ENCODE measurements at places on chromosomes 2 and 18. TPM values are rescaled to one million over a fixed set of nuclear protein-coding genes. Genes with fewer than 3 reads are reported as not detected.

- DNase-seq = no peak
Observed at GRCh38 chr2:220451438-220451837, 824.0 kb downstream of the SLC4A3 start.

GRCh38 chr2:217609952-217610351 is 392.8 kb downstream of the TNS1 start:
- DNase-seq = no peak

DNA sequence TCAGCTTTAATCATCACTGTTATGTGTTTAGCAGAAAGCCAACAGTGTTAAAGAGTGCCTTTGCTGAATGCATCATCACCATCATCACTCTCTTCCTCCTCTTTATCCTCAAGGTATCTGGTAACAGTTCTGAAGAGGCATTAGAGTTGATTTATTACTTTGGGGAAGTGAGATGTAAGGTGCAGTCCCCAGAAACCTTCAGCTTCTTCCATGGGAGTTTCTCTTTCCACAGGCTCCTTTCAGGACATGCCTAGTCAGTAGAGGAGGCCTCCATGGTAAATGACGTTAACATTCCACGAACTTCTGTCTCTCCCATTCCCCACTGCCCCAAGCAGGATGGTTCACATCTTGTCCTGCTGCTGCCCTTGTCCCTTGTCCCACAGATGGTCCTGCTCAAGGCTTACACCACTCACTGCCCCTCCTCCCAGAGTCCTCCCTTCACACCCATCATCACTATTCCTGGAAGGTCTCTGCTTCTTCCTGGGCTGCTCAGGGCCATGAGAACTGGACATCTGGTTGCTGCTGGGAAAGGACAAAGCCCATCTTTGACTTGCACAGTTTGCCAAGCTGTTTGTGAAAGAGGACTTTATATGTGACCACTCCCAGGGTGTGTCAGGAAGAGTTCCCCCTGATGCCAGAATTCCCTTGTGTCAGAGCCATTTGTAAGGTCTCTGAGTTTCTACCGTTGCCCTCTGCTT is 5.3 kb upstream of the REG1A start:
- DNase-seq = peak; percentile 21

DNA sequence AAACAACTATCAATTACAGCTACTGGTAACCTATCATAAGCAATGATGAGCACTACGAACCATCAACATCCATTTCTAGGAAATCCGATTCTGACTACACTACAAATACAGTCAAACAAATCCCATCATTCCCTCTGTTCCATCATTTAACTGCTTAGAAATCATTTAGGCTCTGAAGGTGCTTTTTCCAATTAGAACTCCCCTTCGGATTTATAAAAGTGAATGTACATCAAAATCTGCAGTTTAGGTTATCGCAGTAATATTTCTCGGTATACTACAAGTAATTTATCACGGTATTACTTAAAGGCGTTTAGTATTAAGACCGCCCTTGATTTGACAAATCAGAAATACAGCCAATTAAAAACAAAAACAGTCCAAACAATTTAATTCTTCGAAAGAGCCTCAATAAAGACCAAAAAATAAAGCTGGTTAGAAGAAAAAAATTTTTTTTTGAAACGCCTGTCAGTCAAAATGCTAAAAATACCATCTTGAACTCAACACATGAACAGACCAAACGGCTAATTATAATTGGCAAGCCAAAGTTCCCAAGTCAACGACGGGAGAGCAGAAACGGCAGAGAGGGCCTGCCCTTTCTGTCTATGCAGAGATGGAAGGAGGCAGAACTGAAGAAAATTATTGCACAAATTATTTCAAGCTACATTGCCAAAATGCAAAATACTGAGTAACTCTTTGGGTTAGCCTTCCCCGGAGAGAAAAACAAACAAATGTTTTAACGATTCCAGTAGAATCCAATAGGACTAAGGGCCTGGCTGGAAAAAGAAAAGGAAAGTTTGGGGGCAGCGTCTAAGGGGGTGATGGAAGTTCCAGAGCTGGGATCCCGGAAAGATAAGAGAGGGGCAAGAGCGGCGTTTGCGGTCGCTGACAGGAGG is 1.2 kb downstream of the VPS54 start:
- DNase-seq = peak; percentile 70

DNA sequence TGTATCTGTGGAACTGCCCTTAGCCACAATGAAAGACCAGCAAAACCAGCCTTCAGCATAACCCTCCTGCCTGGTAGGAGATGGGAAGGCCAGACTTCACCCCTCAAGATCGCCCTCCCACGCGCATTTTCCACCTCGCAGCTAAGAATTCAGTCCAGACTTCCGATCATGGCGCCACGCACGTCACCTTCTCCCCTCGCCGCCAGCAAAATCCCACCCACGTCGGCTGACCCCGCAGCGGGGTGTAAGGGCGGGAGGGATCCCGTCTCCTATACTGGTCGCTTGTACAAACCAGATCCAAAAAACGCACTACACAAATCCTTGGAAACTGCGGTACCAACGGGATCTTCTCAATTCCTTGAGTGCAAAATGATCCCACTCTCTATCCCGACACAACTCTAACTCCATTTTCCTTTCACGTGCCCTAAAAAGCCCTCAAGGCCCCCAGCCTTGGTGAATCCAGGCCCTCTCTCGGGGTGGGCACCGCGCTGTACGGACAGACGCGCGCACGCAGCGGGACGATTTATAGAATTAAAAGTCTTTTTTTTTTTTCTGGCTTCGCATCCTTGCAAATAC is 1.0 kb upstream of the BMPR2 start:
- DNase-seq = peak; percentile 29

- DNase-seq = no peak
Observed at GRCh38 chr18:62897153-62897552, 181.8 kb downstream of the PHLPP1 start.

GRCh38 chr2:133362061-133362476 is 206.2 kb downstream of the NCKAP5 start:
- no peak for DNase-seq

- no peak for DNase-seq
Observed at GRCh38 chr2:53740170-53740569, 27.4 kb upstream of the CHAC2 start.

GRCh38 chr18:60329131-60329530 is 43.4 kb downstream of the MC4R start:
- no peak for DNase-seq

DNA sequence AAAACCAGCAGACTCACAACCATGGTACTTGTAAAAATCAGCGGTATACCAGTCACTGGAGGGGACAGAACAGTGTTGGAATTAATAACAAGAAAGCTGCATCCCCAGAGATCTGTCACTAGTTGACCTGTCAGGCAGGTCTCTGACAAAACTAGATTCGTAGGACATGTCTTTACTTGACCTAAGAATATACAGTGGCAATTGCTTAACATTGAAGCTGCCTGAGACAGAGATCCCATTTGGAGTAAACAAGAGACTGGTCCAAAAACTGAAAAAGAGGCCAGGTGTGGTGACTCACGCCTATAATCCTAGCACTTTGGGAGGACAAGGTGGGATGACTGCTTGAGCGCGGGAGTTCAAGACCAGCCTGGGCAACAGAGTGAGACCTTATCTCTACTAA is 7.2 kb upstream of the SS18 start:
- DNase-seq = no peak

The PCARE gene
- not detected for total RNA-seq

The ANKRD30BL gene
- not detected for total RNA-seq

DNA sequence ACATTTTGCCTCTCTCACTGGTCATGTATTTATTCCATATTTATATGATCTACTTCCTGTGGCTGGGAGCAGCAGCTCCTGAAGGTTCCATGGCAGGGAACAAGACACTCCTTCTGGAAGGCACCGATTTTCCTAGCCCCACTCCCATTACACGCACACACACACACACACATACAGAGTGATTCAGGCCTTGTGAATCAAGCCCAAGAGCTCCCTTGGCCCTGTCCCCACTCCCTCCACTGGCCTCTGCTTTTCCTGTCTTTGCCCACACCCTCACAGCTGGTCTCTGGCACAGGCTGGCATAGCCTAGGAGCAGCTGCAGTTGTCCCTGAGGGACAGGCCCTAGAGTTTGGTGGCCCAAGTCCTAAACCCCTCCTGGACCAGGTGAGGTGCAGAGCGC is 201.7 kb downstream of the NAPG start:
- no peak for DNase-seq

DNA sequence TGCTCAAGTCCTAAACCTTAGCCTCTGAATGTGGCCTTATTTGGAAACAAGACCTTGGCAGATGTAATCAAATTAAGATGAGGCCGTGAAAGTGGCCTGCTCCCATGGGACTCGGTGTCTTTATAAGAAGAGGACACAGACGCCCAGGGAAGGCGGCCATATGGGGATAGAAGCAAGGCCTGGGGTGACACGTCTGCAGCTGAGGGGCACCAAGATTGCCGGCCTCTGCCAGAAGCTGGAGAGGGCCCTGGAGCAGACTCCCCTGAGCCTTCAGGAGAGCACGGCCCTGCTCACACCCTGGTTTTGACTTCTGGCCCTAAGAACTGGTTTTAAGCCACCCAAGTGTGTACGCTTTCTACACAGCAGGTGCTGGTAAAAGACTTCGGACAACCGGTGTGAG is 29.2 kb upstream of the SALL3 start:
- no peak for DNase-seq
